ENCODE measurements at places on chromosomes 3 and 15. TPM values are rescaled to one million over a fixed set of nuclear protein-coding genes. Genes with fewer than 3 reads are reported as not detected.

ROPN1 gene
- not detected for total RNA-seq

SPTSSB gene
- not detected for total RNA-seq

ZIC1 gene
- total RNA-seq, result not detected

TUSC7 gene
- not detected for total RNA-seq

NPAP1 gene
- total RNA-seq, result not detected

UBA7 gene
- 0.23 TPM for total RNA-seq

FANCD2OS gene
- not detected for total RNA-seq

TRIM42 gene
- total RNA-seq, result not detected

CYP1A1 gene
- 1.8 TPM for total RNA-seq
